Pancreas (tissue), 10 donors: ENCODE measurements at places on chromosomes 1 and 21. TPM values are rescaled to one million over a fixed set of nuclear protein-coding genes. Genes with fewer than 3 reads are reported as not detected.

DNA sequence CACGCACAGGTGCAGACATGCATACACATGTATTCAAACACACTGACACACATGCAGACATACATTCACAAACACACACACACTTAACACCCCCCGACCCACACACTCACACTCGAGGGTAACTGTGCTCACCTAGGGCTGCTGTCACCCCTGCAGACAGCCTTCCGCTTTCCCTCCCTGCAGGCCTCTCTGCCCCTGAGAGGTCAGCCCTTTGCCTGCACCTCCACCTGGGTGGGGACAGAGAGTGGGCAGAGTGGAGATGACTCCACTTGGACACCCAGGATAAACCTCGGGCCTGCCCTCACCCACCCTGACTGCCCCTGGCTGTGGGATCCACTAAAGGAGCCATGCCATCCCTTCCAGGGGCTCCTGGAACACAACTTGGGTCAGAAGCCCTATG is 264.3 kb downstream of the PTPRU start:
- no peak overlapping the region for H3K4me3 ChIP-seq
- no peak overlapping the region for H3K27ac ChIP-seq
- no peak for DNase-seq
- no peaks in the 10 kb centered on the region for H3K27me3 ChIP-seq
- no peaks in the 10 kb centered on the region for H3K36me3 ChIP-seq
- H3K4me1 ChIP-seq: no peaks in the 10 kb centered on the region

DNA sequence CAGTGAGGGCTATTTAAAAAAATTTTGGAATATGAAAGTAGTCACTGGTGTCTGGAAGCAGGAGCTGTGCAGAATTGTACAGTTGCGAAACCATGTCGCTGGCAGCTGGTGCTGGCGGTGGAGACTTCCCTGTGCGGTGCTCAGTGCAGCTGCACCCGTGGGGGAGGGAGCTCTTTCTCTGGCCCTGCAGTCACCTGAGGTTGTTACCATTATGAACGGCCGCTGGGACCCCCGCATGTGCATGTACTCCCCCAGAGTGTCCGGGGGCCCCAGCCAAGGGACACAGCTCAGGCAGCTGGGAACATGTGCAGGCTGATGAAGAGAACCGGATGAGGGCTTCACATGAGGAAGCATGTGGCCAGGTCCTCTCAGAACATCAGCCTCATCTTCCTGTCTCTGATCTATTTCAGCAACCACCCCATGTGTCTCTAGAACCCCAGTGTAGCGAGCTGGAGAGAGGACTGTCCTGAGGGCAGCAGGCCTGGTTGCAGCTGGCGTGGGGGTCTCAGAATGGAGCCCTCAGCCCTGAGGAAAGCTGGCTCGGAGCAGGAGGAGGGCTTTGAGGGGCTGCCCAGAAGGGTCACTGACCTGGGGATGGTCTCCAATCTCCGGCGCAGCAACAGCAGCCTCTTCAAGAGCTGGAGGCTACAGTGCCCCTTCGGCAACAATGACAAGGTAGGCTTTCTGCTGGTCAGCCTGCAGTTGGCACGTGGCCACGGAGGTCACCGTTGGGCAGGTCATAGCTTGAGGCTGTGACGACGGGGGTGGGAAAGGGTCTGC is at the start of gene TRPM2:
TRPM2 (plus strand) TSS at position 431 of the 780 bp plus-strand sequence; CDS start at position 511, 80 bp downstream.
- no peak within 1 kb of the TSS for H3K27ac ChIP-seq
- no peak for DNase-seq
- H3K27me3 ChIP-seq: no peaks in the 10 kb centered on the region
- H3K4me1 ChIP-seq: no peaks in the 10 kb centered on the region
- H3K36me3 ChIP-seq: no peaks in the 10 kb centered on the region
- no peak within 1 kb of the TSS for H3K4me3 ChIP-seq

- H3K4me1 ChIP-seq: no peaks in the 10 kb centered on the region
- peak; percentile 27 for DNase-seq
- H3K27me3 ChIP-seq: no peaks in the 10 kb centered on the region
- no peak overlapping the region for H3K4me3 ChIP-seq
- no peaks in the 10 kb centered on the region for H3K36me3 ChIP-seq
- no peak overlapping the region for H3K27ac ChIP-seq
Measured at GRCh38 chr1:172746091-172746949, 87.4 kb downstream of the FASLG start.

- DNase-seq: no peak
- H3K27me3 ChIP-seq: no peaks in the 10 kb centered on the region
- H3K4me1 ChIP-seq: peaks cover 12% of the 10 kb centered on the region
- no peak overlapping the region for H3K27ac ChIP-seq
- no peak overlapping the region for H3K4me3 ChIP-seq
Measured at GRCh38 chr1:174912264-174912663, 87.5 kb upstream of the CACYBP start.

DNA sequence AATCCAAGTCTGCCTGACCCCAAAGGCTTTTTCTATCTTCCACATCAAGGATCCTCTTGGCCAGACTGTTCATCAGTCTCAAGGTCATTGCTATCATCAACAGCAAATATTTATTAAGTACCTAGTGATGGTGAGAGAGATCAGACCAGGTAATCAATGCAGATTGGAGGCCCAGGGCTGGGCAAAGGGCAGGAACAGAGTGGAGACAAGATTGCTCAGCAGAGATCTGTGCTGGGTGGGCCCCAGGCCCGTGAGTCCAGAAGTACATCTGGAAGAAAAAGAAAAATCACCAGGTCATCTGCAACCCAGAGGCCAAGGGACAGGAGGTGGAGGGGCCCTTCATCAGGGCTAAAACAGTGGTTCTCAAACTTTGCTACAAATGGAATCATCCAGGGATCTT is 10.1 kb upstream of the PAQR7 start:
- no peak overlapping the region for H3K4me3 ChIP-seq
- no peaks in the 10 kb centered on the region for H3K27me3 ChIP-seq
- no peaks in the 10 kb centered on the region for H3K36me3 ChIP-seq
- DNase-seq: no peak

DNA sequence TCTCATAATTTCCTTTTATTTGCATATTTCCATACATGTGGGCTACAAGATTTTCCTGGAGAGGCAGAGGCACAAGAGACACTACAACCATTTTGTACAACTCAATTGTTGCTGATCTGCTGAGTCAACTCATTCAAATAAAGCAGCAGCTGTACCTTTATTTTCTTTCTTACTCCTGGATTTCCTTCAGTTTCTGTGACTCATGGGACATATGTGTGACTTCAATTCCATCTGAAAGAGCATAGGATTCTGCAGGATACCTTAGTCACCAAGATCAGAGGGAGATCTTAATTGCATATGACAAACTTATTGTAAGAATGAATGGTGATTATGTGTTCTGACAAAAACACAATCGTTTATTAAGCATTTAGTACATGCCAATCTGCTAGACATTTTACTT is 2219.4 kb downstream of the NCAM2 start:
- H3K27ac ChIP-seq: no peak overlapping the region
- H3K36me3 ChIP-seq: no peaks in the 10 kb centered on the region
- no peak overlapping the region for H3K4me3 ChIP-seq
- no peak for DNase-seq

DNA sequence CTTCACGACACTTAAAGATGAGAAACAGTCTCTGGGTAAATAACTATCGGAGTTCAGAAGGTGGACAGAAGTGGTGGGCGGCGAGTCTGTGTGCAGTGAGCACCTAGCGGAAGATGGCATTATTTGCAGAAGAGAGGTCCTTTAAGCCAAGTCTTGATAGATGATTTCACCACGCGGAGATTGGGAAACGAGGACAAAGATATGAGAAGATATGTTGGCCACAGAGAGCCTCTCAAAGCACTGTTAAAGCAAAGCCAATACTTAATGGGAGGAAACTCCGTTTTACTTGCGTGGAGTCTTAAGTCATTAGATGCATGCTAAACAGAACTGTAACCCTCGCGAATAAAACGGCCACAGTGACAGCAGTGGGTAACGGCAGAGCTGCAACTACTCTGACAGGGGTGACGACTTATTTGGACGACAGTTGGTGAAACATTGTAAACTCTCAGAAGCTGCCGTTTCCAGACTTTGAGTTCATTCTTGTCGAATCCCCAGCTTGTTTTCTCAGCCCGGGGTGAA is 577 bp upstream of the CEP350 start:
- H3K4me1 ChIP-seq: peaks cover 15% of the 10 kb centered on the region
- no peaks in the 10 kb centered on the region for H3K27me3 ChIP-seq
- H3K36me3 ChIP-seq: no peaks in the 10 kb centered on the region
- DNase-seq: no peak
- peak overlapping the region; percentile 96 for H3K27ac ChIP-seq
- peak overlapping the region; percentile 98 for H3K4me3 ChIP-seq

The RXFP4 gene
- polyA plus RNA-seq: 0.19 TPM

The GJC2 gene
- polyA plus RNA-seq: 0.80 TPM
